ENCODE measurements at places on chromosomes 5 and 9.

DNA sequence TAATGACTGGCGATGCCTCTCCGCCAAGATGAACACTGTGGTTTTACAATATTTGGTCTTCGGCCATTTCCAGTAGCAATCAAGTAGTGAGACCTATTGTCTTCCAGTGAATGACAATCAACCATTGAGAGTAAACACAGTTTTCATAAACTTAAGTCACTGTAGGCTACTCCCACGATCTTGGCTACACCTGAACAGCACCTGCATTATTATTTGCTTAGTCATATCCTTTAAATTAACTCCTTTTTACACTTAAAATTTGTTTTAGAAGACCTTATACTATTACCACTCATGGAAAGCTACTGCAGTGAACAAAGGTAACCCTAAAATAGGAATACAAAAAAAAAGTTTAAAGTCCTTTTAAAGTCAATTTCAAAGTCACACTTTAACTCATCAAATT lies 58.2 kb downstream of the ZNF354C start:
- H3K27me3 ChIP-seq, result no peaks in the 10 kb centered on the region
- no peaks in the 10 kb centered on the region for H3K36me3 ChIP-seq

DNA sequence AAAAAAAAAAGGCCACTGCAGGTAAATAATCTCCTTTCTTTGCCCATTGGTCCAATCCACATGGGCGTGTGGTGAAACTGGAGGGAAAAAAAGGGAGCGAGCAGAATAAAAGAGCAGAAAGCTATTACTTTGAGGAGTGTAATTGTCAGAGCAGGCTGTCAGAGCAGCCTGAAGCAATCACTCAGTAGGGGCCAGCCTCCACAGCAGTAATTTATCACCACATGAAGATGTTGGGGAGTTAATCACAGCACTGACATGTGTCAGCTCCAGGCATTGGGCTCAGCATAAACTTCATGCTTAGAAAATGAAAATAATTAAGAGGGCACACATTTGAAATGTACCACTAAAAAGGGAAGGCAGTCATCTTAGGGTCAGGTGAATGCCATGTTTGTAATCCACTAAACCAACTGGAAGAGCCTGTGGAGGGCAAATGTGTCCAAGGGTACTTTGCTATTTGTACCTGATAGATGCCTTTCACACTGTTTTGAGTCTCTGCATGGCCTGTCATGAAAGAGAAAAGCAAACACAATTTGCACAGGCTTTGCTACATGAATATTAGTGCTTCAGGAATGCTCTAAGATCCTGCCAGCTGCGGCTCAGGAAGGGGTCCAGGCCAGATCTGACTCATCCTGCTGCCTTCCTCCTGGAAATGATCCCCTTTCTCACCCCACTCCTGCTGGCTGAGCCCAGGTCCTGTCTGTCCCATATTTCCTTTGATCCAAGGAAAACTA lies 2.9 kb upstream of the PTGER4 start:
- no peaks in the 10 kb centered on the region for H3K36me3 ChIP-seq
- no peak for DNase-seq
- no peak overlapping the region for H3K27ac ChIP-seq
- peaks cover 2% of the 10 kb centered on the region for H3K27me3 ChIP-seq

DNA sequence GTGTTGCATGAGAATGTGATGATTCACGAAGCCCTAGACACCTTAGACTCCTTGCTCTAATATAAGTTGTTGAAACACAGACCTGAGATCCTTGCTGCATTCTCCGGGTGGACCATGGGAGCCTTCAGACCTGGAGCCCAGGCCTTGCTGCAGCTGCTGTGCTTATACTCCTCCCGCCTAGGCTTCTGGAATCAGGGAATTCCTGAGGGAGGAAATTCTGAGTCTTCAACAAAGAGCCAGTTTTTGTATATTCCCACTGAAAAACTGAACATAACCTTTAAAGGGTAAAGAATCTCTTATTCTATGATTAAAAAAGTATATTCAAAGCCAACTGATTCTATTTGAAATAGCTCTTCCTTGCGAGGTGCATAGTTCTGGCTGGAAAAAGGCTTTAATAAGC lies 245.1 kb upstream of the ELAVL2 start:
- H3K4me3 ChIP-seq, result no peak overlapping the region
- DNase-seq, result no peak
- no peaks in the 10 kb centered on the region for H3K4me1 ChIP-seq
- H3K27me3 ChIP-seq, result no peaks in the 10 kb centered on the region

GRCh38 chr9:92425474-92425873 lies 1.2 kb upstream of the OMD start:
- no peaks in the 10 kb centered on the region for H3K27me3 ChIP-seq
- no peak overlapping the region for H3K4me3 ChIP-seq
- H3K36me3 ChIP-seq, result no peaks in the 10 kb centered on the region
- DNase-seq, result no peak

- no peak overlapping the region for H3K4me3 ChIP-seq
- no peaks in the 10 kb centered on the region for H3K27me3 ChIP-seq
- no peak for DNase-seq
- no peak overlapping the region for H3K27ac ChIP-seq
Measured at GRCh38 chr5:76445063-76445462, 42.0 kb downstream of the IQGAP2 start.

DNA sequence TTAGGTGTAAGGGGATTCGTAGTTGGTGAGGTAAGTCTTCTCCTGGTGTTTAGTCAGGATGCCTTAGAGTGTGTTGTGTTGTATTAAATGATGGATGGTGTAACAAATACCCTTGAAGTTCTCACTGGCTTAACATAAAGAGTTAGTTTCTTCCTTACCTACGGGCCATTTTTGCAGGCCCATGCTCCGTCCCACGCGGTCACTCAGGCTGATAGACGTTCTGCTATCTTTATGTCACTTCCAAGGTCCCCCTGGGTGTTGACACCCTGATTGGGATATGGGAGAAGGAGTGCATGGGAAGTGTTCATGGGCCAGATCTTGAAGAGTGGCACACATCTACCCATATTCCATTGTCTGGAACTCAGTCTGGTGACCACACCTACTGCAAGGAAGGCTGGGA lies 214.0 kb downstream of the MAST4 start:
- no peaks in the 10 kb centered on the region for H3K4me1 ChIP-seq
- H3K4me3 ChIP-seq, result no peak overlapping the region

GRCh38 chr5:134127376-134127861 lies 12.9 kb downstream of the TCF7 start:
- no peaks in the 10 kb centered on the region for H3K27me3 ChIP-seq
- peaks cover 5% of the 10 kb centered on the region for H3K4me1 ChIP-seq
- no peak overlapping the region for H3K27ac ChIP-seq

- H3K4me3 ChIP-seq, result no peak overlapping the region
- H3K36me3 ChIP-seq, result no peaks in the 10 kb centered on the region
- H3K4me1 ChIP-seq, result no peaks in the 10 kb centered on the region
Measured at GRCh38 chr9:15344191-15344590, 37.2 kb upstream of the TTC39B start.

GRCh38 chr9:76680716-76681425 lies 83.4 kb upstream of the PCA3 start:
- no peaks in the 10 kb centered on the region for H3K36me3 ChIP-seq
- no peaks in the 10 kb centered on the region for H3K27me3 ChIP-seq
- no peak for DNase-seq
- no peak overlapping the region for H3K27ac ChIP-seq
- no peaks in the 10 kb centered on the region for H3K4me1 ChIP-seq
- H3K4me3 ChIP-seq, result no peak overlapping the region

DNA sequence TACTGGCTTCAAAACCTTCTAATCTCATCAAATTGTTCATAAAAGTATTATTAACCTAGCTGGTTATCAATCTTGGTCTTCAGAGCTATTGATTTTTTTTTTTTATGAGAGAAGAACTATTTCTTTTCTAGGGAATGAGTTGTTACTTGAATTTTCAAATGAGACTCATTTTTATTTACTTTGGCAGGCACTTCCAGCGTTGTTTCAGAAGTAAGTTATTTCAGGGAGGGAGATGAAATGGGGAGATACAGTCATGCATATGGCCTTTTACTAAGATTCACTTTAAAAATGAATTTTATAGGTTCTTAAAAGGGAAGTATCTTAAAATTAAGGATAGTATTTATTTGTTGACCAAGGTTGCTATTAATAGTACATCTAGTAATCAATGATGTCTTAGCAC lies 129.6 kb downstream of the IZUMO3 start:
- no peak for DNase-seq
- no peaks in the 10 kb centered on the region for H3K27me3 ChIP-seq
- no peak overlapping the region for H3K27ac ChIP-seq
- no peaks in the 10 kb centered on the region for H3K4me1 ChIP-seq
- no peak overlapping the region for H3K4me3 ChIP-seq
- no peaks in the 10 kb centered on the region for H3K36me3 ChIP-seq

GRCh38 chr9:111943746-111944145 lies 47.1 kb downstream of the UGCG start:
- H3K4me3 ChIP-seq, result no peak overlapping the region
- H3K4me1 ChIP-seq, result no peaks in the 10 kb centered on the region
- no peaks in the 10 kb centered on the region for H3K36me3 ChIP-seq
- H3K27ac ChIP-seq, result no peak overlapping the region
- no peak for DNase-seq
- H3K27me3 ChIP-seq, result no peaks in the 10 kb centered on the region

DNA sequence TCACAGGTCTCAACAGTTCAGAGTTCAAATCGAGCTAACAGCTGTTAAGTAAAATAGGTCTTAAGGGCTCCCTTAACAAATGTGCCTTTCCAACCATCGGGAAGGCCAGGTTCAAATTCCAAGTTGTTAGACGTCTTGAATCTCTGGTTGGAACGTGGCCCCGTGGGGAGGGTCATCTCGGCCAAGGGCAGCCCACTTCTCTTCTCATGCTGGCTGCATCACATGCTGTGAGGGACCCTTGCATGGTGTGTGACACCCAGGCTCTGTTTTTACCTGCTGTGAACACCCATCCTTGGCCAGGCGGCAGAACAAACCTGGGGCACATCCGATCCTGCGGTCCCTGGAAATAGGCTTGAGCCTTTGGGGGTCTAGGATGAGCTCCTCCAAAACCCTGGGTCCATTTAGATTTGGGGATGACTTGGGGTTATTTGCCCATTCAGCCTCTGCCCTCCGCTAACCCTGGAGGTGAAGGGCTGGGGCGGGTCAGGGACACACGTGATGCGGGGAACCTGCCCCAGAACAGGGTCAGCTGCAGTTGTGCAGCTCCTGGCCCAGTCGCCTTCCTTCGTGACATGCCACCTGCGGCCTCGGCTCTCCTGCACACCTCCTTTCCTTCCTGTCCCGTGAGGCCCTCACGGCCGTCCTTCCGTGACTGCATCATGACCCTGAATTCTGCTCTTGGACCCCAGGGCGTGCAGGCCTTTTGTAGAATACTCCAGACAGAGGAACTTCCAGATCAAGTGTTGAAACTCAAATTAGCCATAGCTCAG lies 45.9 kb downstream of the BOD1 start:
- no peak overlapping the region for H3K4me3 ChIP-seq
- H3K27ac ChIP-seq, result no peak overlapping the region
- no peaks in the 10 kb centered on the region for H3K4me1 ChIP-seq
- no peak for DNase-seq
- no peaks in the 10 kb centered on the region for H3K36me3 ChIP-seq

DNA sequence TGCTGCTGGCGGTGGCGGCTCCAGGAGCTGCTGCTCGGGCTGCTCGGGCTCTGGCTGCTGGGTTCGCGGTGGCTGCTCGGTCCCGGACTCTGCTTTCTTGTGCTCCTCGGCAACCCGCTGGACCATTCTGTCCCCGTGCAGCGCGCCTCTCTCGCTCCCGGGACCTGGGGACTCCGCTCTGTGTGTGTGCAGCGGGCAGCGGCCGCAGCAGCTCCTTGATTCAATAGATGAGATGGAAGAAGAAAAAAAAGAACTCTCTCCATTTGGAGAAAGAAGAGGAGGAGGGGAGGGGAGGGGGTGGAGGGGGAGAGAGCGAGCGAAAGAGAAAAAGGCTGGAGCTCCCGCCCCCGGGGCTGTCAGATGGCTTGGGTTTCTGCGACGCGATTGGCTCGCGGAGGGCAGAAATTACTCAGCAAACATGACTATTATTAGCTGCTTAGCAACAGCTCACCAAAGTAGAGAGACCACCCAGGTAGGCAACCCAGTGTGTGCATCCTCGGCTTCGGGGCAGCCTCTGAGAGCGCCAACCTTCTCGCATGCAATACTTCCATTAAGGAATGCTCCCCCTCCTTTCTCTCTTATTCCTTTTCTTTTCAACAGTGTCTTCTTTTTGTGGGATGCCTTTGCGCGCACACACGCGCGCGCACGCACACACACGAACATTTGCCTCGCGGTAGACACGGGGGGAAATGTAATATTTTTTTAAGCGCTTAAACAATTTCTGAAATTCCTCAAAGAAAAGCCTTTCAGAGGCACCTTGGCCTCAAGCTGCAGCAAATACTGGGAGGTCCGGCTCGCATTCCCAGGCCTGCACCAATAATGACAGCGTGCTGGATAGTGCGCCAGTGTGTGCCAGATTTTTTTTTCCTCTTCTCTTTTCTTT lies 7.6 kb downstream of the PTCH1 start:
- H3K36me3 ChIP-seq, result no peaks in the 10 kb centered on the region
- H3K27ac ChIP-seq, result peak overlapping the region; percentile 78
- no peaks in the 10 kb centered on the region for H3K27me3 ChIP-seq
- H3K4me3 ChIP-seq, result peak overlapping the region; percentile 84

GRCh38 chr9:88766778-88767503 lies 224.3 kb upstream of the S1PR3 start:
- H3K4me3 ChIP-seq, result no peak overlapping the region
- no peak for DNase-seq
- no peaks in the 10 kb centered on the region for H3K4me1 ChIP-seq
- H3K36me3 ChIP-seq, result no peaks in the 10 kb centered on the region
- no peaks in the 10 kb centered on the region for H3K27me3 ChIP-seq

- no peak overlapping the region for H3K27ac ChIP-seq
- no peaks in the 10 kb centered on the region for H3K36me3 ChIP-seq
- H3K4me3 ChIP-seq, result no peak overlapping the region
- H3K27me3 ChIP-seq, result no peaks in the 10 kb centered on the region
- H3K4me1 ChIP-seq, result peaks cover 8% of the 10 kb centered on the region
- no peak for DNase-seq
Measured at GRCh38 chr9:4670591-4670990, 4.3 kb upstream of the SPATA6L start.

DNA sequence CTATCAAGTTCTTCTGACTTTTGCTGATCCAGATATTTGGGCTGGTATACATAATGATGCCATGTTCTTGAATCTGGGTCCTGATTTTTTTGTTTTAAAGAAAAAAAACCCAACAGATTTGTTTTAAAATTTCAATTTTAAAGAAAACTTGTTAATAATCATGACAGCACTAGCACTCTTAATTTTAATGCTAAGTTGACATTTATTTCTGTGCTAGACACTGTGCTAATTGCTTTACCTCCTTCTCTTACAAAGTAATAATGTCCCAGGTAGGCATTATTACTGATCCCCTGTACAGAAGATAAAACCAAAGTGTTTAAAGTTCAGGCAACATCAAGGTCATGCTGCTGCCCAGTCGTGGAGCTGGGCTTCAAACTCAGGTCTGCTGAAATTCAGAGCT lies 101.9 kb downstream of the ZNF608 start:
- H3K27me3 ChIP-seq, result no peaks in the 10 kb centered on the region
- peaks cover 3% of the 10 kb centered on the region for H3K36me3 ChIP-seq
- peaks cover 18% of the 10 kb centered on the region for H3K4me1 ChIP-seq
- no peak overlapping the region for H3K27ac ChIP-seq
- DNase-seq, result no peak
- no peak overlapping the region for H3K4me3 ChIP-seq

GRCh38 chr5:58074222-58074621 lies 385.7 kb downstream of the PLK2 start:
- no peaks in the 10 kb centered on the region for H3K36me3 ChIP-seq
- H3K4me3 ChIP-seq, result no peak overlapping the region
- H3K27ac ChIP-seq, result no peak overlapping the region
- H3K4me1 ChIP-seq, result no peaks in the 10 kb centered on the region

Data from liver (tissue), 10 donors.